Tibial artery (tissue), 4 donors: ENCODE measurements at places on chromosomes 2 and 18.

DNA sequence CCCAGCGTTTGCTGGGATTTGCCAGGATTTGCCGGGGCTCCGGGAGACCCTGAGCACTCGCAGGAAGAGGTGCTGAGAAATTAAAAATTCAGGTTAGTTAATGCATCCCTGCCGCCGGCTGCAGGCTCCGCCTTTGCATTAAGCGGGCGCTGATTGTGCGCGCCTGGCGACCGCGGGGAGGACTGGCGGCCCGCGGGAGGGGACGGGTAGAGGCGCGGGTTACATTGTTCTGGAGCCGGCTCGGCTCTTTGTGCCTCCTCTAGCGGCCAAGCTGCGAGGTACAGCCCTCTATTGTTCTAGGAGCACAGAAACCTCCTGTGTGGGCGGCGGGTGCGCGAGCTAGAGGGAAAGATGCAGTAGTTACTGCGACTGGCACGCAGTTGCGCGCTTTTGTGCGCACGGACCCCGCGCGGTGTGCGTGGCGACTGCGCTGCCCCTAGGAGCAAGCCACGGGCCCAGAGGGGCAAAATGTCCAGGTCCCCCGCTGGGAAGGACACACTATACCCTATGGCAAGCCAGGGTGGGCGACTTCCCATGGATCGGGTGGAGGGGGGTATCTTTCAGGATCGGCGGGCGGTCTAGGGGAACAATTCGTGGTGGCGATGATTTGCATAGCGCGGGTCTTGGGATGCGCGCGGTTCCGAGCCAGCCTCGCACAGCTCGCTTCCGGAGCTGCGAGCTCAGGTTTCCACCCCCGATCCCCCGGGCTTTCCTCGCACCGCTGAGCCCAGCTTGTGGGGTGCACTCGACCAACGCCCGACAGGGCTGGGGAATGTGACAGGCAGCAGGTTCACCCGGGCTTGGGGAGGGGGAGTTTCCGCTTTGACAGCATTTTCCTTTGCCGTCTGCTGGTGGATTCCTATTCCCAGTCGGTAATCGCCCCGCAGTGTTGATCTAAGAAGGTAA lies 2.8 kb downstream of the ONECUT2 start:
- no peak for DNase-seq

GRCh38 chr2:20129331-20130159 lies 78.1 kb upstream of the LAPTM4A start:
- no peak for DNase-seq

GRCh38 chr2:68272246-68272994 lies 20.1 kb upstream of the PPP3R1 start:
- DNase-seq, result no peak

GRCh38 chr2:66437109-66437690 lies 2.3 kb downstream of the MEIS1 start:
- no peak for DNase-seq

GRCh38 chr18:74353169-74353775 lies 37.6 kb downstream of the C18orf63 start:
- peak; percentile 60 for DNase-seq

DNA sequence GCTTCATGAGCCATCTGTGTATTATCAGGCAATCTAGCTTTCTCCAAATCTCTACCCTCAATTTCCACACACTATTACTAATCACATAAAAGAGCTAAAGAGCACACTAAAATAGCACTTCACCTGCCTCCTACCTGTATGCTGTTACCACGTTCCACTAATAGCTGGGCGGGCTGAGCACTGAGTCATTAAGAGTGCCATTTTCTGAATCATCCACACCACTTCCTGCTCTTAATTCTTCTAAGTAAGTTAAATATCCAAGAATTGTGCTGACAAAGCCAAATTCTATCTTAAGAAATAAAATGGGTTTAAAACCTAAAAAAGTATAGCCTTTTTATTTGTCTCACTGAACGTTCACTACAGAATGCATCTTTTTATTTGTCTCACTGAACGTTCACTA lies 35.7 kb downstream of the NOL10 start:
- no peak for DNase-seq

GRCh38 chr18:62436636-62437234 lies 86.1 kb upstream of the ZCCHC2 start:
- peak; percentile 71 for DNase-seq

GRCh38 chr18:32588191-32588590 lies 117.5 kb upstream of the GAREM1 start:
- no peak for DNase-seq

GRCh38 chr2:232286001-232286868 lies 92.3 kb upstream of the ALPP start:
- no peak for DNase-seq

DNA sequence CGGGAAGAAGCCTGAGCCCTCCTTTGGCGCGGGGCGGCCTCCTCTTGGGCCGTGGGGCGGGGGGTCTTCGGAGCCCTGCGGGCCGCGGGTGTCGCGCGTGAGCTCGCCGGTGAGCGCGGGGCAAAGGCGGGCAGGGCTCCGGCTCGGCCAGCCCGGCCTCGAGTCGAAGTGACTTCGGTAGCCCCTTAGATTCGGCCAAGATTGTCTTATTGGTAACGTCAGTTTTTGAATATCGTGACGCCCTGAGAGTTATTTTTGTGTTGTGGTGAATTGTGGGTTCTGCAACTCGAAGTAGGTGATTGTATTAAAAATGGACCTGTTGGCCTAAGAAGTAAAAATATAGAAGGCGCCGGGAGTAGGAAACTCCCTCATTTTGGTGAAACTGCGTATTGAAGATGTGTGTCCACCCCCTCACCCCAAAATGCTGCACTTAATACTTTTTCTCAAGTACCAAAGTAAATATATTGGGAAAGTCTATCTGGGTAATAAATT lies 669 bp downstream of the MARCHF7 start:
- DNase-seq, result no peak
